ENCODE measurements at places on chromosomes 2 and 18. TPM values are rescaled to one million over a fixed set of nuclear protein-coding genes. Genes with fewer than 3 reads are reported as not detected.

Gene NETO1
- total RNA-seq, result not detected

Gene REL
- total RNA-seq, result 6.7 TPM

Gene FSHR
- total RNA-seq, result not detected

- no peak for DNase-seq
Measured at GRCh38 chr2:43419876-43420275, 176.0 kb downstream of the THADA start.

GRCh38 chr2:10469301-10469700, 21.2 kb upstream of the ODC1 start:
- DNase-seq, result no peak

- no peak for DNase-seq
Measured at GRCh38 chr2:238106339-238106697, 6.2 kb downstream of the ESPNL start.

DNA sequence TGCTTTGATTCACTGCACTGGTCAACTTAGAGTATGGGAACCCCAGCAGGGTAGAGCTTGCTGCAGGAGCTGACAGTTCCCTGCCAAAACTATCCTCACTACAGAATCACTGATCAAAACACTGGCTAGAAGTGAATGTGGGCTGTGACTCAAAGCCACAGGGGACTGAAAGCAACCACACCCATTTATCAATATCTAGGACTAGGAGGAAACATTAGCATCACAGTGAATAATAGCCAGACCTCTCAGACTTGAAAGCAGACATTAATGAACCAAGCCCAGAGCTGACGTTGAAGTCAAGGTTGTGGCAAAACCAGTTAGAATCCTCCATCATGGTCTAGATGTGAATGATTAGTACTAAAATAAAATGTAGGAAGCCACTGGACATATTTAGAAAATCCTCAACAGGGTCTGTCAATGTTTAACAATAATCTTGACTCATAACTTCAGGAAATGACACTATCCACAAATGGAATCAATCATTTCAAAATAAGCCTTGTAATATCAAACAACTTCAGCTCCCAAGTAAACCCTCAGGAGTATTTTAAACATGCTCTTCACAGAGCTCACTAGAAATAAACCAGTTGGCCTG, 131.4 kb downstream of the CDH20 start:
- no peak for DNase-seq

GRCh38 chr2:229575569-229576315, 138.6 kb downstream of the DNER start:
- DNase-seq, result no peak
